SHP77 (cell line): ENCODE measurements at places on chromosomes 4 and X.

DNA sequence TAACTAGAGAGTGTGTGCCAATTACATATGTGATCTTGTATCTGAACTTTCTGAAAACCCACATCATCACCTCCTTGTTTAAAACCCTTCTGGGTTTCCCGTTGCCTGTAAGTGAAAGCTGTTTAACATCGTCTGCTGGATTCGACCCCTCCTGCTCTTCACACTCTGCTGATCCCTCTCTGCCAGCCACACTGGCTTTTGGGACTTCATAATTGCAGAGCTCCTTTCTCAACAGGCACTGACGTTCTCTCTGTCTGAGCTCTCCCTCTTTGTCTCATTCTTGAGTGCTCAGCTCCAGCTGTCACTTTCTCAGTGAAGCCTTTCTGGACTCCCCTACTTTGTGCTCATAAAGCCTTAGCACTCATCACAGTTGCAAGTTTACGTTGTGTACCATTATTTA, 153.9 kb downstream of the CEP135 start:
- DNase-seq: no peak

DNA sequence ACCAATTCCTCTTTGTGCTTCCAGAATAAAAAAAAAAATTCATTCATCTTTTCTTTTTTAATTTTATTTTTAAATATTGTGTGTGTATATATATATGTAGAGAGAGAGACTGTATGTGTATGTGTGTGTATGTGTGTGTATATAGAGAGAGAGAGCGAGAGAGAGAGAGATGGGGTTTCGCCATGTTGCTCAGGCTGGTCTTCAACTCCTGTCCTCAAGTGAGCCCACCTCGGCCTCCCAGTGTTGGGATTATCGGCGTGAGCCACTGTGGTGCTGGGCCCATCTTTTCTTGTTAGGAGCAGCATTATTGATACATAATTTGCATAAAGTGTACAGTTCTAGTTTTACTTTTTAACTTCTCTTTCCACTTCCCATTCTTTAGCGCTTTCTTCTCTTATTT, 33.6 kb downstream of the KDM6A start:
- DNase-seq: no peak

GRCh38 chr4:183030309-183030708, 68.7 kb upstream of the WWC2 start:
- DNase-seq: no peak

- DNase-seq: no peak
Measured at GRCh38 chrX:18828832-18829404, 121.5 kb downstream of the PPEF1 start.

DNA sequence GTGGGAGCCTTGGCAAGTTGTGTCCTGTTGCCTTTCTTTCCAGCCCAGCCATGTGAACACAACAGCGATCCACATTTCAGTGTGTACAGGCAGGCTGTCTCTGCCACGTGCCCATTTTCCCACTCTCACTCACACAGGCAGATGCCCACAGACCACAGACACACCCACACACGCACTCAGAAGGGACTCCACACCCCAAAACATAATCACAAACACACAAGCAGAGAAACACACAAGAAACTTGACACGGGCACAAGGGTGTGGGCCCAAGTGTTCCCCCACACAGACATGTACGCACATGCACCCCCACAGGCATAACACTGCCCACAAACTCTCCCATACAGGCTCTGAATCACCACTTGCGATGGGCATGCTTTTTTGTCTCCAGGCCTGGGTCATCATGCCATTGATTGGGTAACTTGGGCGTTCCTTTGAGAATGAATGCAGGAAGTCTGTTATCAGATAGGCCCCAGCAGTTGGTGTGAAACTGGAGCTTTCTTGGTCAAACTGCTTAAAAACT, 84.3 kb downstream of the NBDY start:
- no peak for DNase-seq

GRCh38 chr4:13678186-13678924, 50.8 kb upstream of the BOD1L1 start:
- no peak for DNase-seq

- DNase-seq: no peak
Measured at GRCh38 chr4:155777971-155778735, 19.3 kb downstream of the GUCY1B1 start.

DNA sequence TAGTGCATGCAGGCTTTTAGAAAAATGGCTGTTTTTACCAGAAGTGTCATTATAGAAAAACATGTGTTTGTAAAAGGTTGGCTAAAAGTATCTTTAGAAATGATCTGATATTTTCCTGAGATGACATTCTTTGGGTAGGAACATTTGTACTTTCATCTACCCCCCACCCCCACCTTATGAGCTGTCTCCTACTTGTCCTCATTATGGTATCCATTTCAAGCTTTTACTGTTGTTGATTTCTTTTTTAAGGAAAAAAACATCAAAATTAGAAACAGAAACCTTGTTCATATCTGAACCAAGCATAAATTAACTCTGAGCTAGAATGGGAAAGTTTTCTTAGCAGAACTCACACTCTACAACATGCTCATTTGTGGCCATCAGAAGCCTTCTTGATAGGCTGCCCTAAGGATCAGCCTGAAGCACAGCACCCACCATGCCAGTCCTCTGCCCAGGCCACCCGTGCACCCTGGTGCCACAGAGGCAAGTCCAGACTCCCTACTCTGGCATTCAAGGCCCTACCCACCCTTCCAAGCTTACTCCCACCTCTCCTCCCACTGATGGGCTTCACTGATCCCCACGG, 49.4 kb downstream of the NSG1 start:
- DNase-seq: no peak

DNA sequence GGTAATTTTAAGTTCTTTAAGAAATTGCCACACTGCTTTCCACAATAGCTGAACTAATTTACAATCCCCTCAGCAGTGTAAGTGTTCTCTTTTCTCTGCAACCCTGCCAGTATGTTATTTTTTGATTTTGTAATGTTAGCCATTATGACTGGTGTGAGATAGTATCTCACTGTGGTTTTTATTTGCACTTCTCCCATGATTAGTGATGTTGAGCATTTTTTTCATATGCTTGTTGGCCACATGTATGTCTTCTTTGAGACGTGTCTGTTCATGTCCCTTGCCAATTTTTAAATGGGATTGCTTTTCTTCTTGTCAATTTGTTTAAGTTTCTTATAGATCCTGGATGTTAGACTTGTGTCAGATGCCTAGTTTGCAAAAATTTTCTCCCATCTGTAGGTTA, 86.1 kb downstream of the BMP3 start:
- DNase-seq: no peak

- no peak for DNase-seq
Measured at GRCh38 chr4:57195622-57196021, 85.4 kb upstream of the IGFBP7 start.

- DNase-seq: no peak
Measured at GRCh38 chrX:31136144-31136611, 64.3 kb upstream of the FTHL17 start.

GRCh38 chrX:39262641-39263040, 461.4 kb downstream of the MID1IP1 start:
- no peak for DNase-seq

DNA sequence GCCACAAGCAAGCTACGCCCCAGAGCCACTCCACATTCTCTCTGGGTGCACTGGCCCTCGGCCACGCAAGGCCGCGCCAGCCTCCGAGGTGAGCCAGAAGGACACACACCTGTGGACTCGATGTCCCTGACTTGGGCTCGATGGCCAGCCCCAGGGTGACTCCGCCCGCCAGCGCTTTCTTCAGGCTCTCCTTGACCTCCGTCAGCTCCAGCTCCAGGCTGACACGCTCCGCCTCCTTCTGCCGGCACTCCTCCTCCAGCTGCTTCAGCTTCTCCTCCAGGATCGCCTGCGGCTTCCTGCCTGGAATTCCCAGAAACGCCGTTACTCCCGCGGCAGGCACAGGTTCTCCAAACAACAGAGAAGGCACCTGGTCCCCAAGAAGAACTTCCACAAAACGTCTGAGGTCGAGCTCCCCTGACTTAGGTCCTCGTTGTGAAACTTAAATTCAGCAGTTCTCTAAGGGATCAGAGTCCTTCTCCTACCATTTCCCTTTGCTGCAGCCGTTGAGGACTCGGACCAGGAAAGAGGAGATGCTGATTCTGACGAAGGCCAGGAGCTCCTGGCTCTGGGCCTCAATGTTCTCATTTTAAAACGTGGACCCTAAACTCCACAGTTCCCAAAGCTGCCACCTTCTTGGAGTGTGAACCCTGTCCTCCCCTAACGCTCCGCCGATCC, 166.8 kb downstream of the AFAP1 start:
- no peak for DNase-seq
